ENCODE measurements at places on chromosomes 3 and 15.
A peak's percentile ranks its signal among the peaks of the same experiment; 100 is the strongest.

GRCh38 chr15:99536422-99537040 lies 29.3 kb upstream of the MEF2A start:
- DNase-seq: no peak

GRCh38 chr15:48317221-48317620 lies 14.0 kb upstream of the DUT start:
- no peak for DNase-seq

GRCh38 chr3:102545276-102545675 lies 110.5 kb downstream of the ZPLD1 start:
- no peak for DNase-seq

DNA sequence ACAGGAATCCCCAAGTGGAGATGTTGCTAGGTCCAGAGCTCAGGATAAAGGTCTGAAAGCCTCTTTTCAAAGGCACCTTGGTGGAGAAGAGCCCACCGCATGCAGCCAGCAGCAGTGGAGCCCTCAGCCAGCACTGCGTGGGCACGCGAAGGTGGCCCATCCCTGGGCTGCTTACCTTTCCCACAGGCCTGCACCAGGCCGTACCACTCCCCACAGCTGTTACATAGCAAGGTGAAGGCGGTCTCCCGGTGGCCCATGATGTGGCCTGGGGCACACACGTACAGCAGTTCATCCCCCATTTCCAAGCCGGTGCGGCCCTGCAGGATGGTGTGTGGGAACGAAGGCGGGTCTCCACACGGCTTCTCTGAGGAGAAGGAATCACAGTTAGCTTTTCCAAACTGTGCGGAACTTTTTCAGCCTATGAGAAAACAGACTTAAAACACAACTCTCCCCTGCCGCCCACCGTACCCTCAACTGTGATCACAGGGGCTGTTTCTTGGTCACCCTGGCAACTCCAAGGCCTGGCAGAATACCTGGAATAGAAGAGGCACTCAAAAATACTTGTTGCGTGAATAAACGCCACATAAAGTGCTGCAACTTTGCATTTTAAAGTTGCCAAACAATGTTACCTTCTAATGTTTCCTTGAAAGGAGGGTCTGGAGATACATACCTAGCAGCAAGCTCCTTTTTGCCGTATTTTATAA lies 43.7 kb downstream of the SUSD5 start:
- no peak for DNase-seq

DNA sequence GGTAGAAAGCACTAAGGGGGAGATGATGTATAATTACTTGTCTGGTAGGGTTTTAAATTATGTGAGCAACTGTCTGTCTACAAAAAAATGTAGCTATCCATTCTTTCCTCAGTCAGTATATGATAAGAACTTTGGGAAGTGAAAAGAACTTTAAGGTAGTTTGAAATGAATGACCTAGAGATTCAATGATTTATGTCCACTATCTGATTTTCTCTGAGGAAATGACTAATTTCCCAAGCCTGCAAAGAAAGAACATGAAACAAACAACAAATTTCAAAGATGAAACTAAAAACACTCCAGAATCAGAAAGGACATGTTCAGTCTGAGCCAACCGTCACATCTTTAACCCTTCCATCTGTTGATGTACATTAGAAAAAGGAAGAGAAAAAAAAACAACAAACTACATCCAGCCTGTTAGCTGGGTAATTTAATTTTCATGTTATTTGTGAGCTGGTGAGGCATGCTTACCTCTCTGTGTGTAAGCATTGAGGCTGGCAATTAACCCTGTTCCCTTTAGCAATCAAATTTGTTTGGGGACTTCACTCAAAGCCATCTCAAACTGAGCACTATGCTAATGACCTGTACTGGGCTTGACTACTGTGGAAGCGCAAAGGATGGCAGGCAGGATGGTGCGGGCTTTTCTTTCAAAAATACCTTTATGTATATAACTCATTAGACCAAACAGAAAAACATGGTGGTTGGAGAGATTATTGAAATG lies 220.1 kb downstream of the TUSC7 start:
- no peak for DNase-seq

GRCh38 chr3:53705024-53705745 lies 141.0 kb downstream of the CHDH start:
- no peak for DNase-seq

DNA sequence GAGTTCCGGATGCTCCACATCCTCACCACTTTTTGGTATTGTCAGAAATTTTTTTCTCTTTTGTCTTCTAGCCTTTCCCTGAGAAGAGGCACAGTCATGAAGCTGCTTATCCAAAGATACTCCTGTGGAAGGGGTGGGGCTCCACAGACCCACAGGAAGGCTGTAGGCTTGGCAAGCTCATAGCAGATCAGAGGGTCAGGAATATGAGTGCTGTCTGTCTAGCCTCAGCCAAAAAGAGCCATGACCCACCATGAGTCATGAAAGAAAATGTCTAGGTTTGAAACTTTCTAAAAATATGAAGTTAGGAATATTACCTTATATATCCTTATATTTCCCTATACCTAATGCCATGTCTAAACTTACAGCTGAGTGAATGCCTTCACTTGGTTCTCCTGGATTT lies 118.2 kb upstream of the THBS1 start:
- no peak for DNase-seq

GRCh38 chr3:25460751-25461150 lies 32.7 kb downstream of the RARB start:
- DNase-seq: peak; percentile 8

DNA sequence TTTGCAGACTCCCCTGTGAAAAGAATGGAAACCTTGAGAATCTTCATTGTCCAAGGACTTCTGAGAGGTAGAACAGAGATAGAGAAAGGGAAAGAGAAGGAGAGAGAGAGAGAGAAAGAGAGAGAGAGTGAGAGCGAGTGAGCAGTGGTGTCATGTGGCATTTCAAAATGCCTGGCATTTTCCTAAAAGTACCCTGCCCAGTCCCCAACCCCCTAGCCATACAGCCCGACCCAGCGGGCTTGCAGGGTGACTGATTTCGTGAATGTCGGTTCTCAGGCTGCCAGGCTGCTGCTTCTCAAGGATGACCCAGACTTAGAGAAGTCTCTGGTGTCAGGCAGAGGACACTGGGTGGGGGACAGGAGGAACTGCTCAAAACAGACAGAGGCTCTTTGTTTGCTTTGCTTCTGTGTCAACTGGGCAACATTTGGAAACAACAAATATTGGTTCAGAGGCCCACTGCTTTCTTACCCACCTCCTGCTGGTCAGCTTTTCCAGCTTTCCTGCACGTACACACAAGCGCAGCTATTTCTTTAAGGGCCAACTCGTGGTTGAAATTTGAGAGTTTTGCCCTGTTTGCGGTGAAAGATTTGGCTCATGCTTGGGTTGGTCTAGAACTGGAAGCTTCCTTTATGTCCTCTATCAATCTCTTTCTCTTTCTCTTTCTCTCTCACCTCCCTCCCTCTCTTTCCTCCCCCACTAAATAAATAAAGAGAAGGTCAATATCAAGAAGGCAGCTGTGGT lies 3.7 kb upstream of the TF start:
- DNase-seq: no peak

DNA sequence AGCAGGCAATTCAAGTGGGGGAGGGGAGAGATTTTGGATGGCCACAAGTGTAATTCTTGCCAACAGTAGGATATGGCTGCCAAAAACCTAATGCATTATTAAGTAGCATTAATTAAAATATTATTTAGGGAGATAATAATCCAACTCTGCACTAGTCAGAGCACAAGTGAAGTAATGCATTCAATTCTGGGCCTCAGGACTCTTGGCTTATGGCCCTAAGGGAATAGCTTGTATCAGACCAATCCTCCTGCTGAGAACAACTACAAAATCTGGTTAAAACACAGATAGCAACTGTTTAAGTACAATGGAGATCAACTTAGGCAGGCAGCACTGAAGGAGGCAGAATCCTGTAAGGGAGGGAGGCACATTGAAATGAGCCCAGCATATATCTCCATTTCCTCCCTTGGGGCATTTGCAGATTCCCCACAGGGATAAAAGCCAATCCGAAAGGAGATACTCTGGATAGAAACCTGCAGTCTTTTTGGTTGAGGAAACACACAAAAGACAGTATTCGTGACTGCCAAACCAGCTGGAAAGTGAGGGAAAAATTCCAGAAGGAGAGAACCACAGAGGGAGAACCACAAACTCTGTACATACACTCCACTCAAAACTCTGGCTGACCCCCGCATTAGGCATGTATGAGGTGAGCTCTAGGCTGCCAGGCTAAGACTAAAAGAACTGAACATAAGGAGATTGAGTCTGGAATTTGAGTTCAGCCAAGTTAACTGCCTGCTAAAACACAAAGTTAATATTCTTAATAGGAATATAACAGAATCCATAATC lies 57.4 kb downstream of the ETFA start:
- DNase-seq: no peak

- no peak for DNase-seq
These were observed 12.1 kb downstream of the GK5 start for GRCh38 chr3:142213298-142213697.

GRCh38 chr15:39860871-39861270 lies 59.2 kb downstream of the GPR176 start:
- no peak for DNase-seq

DNA sequence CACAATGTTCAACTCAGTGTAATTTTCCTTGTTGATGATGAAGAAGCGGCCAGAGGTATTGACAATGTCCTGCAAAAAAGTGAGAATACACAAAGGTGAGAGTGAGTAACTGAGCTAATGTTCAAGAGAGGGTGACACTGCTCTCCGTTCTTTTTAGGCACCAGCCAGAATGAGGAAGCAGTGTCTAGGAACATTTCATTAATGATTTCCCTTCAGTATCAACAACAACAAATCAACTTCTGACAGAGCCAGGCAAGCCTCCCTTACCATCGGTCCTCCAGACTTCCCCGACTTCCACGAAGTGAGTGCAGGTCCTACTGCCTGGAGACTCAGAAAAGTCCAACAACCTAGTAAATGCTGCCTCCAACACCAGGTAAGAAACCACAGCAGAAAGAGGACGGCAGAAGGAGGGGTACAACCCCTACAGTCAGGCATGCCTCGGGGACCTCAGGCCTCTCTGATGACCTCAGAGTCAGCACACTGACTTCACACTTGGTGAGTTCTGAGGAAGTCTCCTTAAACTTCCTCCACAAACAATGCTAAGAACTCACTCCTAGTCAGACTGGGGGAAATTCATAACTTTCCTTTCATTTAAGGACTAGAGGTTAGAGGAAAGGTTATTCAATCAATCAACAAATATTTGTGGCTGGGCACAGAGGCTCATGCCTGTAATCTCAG lies 62.7 kb downstream of the NPTN start:
- no peak for DNase-seq

- no peak for DNase-seq
These were observed 612.2 kb upstream of the GOLIM4 start for GRCh38 chr3:168707900-168708299.
